ENCODE measurements at places on chromosomes 7 and 10. TPM values are rescaled to one million over a fixed set of nuclear protein-coding genes. Genes with fewer than 3 reads are reported as not detected.
A peak's percentile ranks its signal among the peaks of the same experiment; 100 is the strongest.

DNA sequence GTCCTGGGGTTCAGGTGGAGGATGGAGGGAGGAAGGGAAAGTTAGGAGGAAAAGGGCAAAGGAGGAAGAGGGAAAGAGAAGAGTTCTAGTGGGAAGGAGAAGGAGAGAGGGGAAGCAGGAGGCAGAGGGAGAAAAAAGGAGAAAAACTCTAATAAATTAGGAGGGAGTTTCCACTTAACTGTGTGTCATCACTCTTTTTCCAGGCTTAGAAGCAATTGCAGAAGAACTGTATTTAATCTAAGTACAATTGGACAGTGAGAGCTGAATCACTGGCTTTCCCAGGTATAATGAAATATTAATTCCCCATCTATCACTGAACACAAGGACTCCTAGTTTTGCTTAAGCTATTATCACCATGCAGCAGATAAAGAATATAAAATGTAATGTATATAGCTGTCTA lies 76.8 kb downstream of the CREB3L2 start:
- peak; percentile 63 for DNase-seq

Gene PTF1A
- total RNA-seq: not detected

GRCh38 chr10:4902571-4903011 lies 60.6 kb upstream of the AKR1C1 start:
- DNase-seq: peak; percentile 26

GRCh38 chr7:150937848-150938561 lies 40.1 kb downstream of the KCNH2 start:
- peak; percentile 36 for DNase-seq
